ENCODE measurements at places on chromosomes 2 and 18.

DNA sequence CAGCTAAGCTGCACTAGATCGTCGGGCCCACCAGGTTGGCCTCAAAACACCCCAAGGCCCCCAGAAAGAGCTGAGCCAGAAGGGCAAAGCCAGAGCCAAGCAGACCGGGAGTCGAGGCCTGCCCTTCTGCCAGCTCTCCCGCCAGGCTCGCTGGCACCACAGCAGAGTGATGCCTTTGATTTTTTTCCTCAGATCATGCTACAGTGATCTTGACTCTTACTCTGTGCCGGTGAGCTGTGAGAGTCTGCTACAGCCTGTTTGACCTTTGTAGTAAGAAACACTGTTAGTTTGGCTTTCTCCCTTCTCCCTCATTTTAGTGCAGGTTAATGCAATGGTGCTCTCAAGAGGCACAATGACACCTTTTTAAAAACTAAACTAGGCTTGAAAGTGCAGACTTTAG, 97.8 kb downstream of the ESCO1 start:
- no peak for DNase-seq

GRCh38 chr18:31100436-31101182, 1.6 kb downstream of the DSC2 start:
- no peak for DNase-seq

GRCh38 chr2:52220393-52220792, 1188.5 kb upstream of the NRXN1 start:
- no peak for DNase-seq

DNA sequence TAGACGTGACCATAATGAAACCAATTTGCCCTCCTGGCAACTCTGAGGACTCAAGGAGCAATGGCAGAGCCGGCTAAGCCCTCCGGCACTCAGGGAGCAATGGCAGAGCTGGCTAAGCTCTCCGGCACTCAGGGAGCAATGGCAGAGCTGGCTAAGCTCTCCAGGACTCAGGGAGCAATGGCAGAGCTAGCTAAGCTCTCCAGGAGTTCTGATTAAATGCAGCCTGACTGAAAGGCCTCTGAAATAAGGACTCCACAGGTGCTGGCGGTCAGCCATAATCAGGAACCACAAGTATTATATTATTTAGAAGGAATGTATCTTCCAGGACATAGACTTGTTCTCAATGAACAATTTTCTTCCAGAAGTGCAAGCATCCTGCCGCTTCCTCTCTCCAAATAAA, 65.2 kb downstream of the C2orf76 start:
- DNase-seq: no peak

DNA sequence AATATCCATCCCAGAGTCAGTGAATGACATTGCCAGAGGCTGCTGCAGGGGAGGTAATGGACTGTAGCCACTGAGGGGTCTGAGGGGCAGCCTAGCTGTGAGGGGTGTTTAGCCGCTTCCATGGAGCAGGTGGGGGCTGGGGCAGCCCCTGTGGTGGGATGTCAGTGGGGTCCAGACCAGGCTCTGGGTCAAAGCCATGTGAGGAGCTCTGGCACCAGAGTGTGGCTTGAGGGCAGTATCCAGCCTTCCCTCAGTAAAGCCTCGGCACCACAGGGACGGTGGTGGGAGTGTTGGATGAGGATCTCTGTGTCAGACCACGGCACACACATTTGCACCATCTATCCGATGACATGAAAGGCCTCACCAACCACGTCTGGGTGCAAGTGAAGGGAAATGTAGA, 85.0 kb downstream of the INHBB start:
- no peak for DNase-seq

DNA sequence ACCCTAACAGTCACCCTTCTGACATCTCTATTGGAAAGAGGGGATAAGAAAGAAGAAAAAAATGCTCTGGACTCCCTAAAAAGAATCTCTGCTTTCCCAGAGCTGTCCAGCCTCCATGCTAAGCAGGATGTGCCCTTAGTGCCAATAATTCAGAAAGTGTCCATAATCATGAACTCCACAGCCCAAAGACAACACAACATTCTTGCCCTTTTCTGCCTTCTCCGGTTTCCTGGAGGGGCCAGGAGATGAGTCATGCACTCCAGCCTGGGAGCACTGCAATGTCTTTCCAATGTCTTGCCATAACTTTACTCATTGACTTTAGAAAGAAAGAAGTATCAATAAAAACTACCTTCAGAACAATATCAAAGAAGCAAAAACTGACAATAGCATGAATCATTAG, 44.0 kb downstream of the KLF7 start:
- DNase-seq: peak; percentile 64

DNA sequence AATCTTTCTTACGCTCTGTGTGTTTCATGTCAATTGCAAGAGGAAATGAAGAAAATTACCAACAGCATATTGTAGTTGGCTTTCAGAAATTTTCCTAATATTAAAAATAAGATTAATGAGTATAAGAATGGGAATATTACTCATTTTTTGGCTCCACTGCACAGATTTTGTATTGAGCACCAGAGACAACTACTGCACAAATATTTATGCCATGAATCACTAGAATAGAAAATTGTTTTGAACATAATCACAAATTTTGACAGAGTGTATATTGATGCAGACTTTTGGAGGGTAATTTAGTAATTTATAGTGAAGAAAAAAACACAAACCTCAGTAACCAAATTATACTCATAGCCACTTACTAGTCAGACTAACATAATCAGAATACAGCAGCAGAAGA, 118.3 kb downstream of the DOK6 start:
- DNase-seq: peak; percentile 6

GRCh38 chr2:180787330-180787729, 193.1 kb upstream of the UBE2E3 start:
- DNase-seq: no peak

DNA sequence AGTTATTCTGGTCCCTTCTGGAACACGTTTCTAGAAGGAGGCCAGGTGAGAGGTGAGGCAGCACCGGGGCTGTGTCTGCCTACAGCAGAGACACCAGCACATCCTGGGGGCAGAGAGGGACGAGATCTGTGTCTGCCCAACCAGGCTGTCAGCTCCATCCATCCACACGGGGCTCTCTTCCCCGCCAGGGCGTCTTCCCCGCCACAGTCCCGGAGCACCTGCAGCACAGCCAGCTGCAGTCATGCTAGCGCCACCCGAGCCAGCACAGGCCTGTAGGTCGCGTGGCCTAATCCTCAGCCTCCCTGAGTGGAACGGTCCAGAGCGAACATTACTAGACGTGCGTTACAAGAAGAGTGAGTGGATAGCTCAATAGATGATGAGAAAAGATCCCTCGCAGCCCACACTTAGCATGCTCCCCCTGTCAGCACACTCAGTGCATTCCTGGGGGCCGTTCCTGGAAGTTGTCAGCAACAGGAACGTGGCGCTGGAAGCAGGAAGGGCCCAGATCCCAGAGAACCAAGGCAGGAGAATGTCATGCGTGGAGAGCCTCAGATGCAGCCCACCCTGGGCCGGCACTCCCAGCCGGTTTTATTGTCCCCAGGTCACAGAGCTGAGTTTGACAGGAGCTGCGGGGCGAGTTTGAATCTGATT, 179.0 kb downstream of the TWIST2 start:
- no peak for DNase-seq

- DNase-seq: no peak
Measured at GRCh38 chr2:19673213-19673791, 228.5 kb downstream of the TTC32 start.

- no peak for DNase-seq
Measured at GRCh38 chr2:167859676-167860075, 387.7 kb downstream of the STK39 start.

GRCh38 chr18:61815885-61816470, 76.8 kb downstream of the RNF152 start:
- no peak for DNase-seq

DNA sequence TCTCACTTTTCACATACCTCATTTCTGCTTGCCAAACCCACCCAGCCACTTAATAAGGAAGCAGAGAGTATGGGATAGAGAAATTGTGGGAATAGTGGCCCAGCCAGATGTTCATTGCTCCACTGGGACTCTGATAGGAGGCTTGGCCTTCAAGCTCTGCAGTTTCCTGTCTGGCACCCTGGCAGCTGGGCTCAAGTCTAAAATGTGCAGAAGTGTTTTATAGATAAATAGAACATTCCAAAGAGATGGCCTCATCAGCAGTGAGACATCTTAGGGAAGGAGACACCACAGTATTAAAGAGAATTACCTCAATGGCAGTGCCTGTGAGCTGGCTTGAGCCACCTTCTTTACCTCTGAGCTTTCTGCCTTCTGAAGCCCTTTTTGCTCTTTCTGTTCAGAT, 24.7 kb downstream of the COPS7B start:
- DNase-seq: peak; percentile 71

GRCh38 chr2:232960862-232961261, 52.2 kb downstream of the NGEF start:
- no peak for DNase-seq

GRCh38 chr2:88099798-88100488, 27.9 kb downstream of the FABP1 start:
- DNase-seq: peak; percentile 14

DNA sequence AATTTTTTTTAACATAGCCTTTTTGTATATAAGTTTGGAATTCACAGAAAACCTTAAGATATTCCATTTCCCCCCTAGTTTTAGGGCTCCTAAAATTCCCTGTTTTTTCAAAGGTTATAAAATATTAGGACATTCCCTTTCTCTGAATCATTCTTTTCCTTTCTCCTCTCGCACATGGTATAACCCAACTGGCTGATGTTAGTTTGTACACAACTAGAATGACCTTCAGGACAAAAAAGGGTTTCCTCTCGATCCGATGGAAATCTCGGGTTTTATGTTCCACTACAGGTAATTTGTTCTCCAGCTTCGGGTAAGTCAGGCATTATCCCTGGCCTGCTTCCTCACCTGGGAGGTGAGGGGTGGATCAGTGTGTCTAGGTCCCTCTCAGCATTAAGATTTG, 215.1 kb downstream of the LDLRAD4 start:
- no peak for DNase-seq

GRCh38 chr2:237616734-237617586, 10.4 kb upstream of the LRRFIP1 start:
- DNase-seq: peak; percentile 78

- DNase-seq: no peak
Measured at GRCh38 chr18:58784601-58785137, 80.0 kb upstream of the ZNF532 start.

GRCh38 chr2:182038576-182038975, 52.9 kb downstream of the PPP1R1C start:
- DNase-seq: peak; percentile 49

DNA sequence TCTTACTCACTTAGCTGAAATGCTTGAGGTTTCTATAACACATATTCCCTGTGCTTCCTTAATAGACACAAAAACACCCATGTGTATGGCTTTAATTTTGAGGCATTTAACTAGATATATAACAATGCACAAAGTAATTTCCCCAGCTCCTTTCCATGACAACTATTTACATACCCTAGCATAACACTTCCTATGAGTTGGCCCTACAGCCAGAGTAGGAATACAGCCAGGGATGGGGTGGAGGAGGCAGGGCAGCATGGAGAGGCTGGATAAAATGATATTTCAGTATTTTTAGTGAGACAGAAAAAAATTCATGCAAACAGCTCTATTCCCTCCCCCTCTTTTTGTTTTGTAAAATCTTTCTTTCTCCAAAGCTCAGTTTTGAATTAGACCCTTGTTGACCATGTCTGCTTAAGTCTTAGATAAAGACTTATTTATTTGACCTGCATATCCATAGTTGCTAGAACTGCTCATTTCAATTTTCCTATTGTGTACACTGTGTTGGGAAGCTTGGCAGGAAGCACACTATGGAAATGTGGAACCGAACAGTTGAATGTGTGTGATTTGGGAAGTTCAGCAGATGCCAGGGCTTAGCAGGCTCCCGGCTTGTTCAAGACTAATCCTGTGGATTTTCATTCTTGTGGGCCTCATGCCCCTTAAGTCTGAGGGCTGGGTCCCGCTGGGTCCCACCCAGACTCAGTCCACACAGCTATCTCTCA, 11.2 kb upstream of the B3GNT2 start:
- DNase-seq: no peak

Data from AG08396 (cell line).